Tibial artery (tissue), 4 donors: ENCODE measurements at places on chromosomes 6 and 20.

DNA sequence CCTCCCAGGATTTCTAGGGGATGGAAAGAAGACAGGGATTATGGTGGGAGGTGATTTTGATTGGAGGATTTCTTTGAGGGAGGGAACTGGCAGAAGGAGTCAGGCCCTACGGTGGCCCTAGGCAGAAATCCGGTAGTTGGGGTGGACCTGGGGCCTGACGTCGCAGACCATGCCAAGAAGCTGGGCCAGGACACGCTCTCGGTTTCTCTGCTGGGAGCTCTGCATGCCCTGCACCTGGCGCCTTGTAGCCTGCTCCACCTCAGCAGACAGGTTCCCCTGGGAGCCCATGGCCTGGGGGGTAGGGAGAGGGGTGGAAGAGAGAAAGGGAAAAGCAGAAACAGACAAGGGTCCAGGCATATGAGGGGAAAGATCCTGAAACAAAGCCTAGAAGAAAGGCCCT is 1.1 kb downstream of the ATP6V1G2 start:
- H3K27ac ChIP-seq = no peak overlapping the region
- H3K27me3 ChIP-seq = no peaks in the 10 kb centered on the region

GRCh38 chr6:71410681-71411080 is 122.1 kb downstream of the OGFRL1 start:
- H3K27ac ChIP-seq = peak overlapping the region; percentile 56
- H3K36me3 ChIP-seq = peaks cover 10% of the 10 kb centered on the region
- H3K4me1 ChIP-seq = peaks cover 76% of the 10 kb centered on the region
- DNase-seq = no peak

DNA sequence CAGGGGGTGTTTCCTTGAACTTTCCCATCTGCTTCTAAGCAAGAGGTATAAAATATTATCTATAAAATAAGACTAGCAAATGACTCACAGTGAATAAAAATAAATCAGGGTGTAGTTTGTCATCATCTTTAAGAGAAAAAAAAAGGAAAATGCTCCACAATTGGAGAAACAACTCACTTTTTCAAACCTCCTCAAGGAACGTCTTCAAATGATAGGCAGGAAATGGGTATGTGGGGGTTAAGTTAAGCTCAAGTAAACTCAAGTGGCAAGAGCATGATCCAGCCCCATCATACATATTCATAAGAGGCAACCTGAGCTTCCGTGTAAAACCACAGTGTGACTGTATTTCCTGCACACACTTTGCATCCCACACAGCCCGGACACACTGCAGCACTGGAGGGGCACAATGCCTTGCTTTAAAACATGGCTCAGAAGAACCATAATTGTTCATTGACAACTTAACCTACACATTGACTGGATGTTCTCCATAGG is 58.5 kb upstream of the CEP85L start:
- H3K4me3 ChIP-seq = peak overlapping the region; percentile 50
- DNase-seq = no peak
- H3K27me3 ChIP-seq = no peaks in the 10 kb centered on the region
- H3K36me3 ChIP-seq = no peaks in the 10 kb centered on the region
- H3K27ac ChIP-seq = peak overlapping the region; percentile 68

DNA sequence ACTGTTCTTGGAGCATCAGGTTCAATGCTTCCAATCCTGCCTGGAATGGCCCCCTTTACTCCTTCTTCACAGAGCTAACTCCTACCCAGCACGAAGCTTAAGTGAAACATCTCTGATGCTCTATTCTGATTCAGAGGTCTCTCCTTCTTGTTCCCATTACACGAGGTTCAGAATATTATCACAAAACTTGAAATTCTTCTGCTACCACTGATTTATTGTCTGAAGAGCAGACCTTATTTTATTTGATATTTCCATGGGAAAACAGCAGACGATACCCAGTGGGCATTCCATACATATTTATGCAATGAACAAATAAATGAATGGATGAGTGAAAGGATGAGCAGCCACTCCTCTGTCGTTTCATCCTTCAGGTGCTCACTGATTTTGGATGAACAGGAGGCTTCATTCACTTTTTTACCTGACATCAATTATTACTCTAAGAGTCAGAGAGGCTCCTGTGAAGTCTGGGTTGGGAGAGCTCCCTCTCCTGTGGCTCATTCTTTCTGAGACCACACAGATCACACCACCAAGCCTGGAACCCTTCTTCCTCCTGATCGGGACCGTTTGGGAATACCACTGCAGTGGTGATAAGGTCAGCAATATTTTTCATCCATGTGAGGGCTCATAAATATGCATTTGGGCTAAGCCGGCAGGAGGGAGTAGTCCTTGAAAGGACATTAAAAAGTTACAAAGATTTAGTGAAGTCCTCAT is 25.8 kb downstream of the SMLR1 start:
- H3K4me1 ChIP-seq = no peaks in the 10 kb centered on the region
- no peak for DNase-seq
- H3K27me3 ChIP-seq = no peaks in the 10 kb centered on the region
- H3K36me3 ChIP-seq = peaks cover 17% of the 10 kb centered on the region
